Omental fat pad (tissue), 4 donors: ENCODE measurements at places on chromosomes 3 and 15.

- no peak for DNase-seq
Observed at GRCh38 chr3:181710345-181711291, 1.1 kb upstream of the SOX2 start.

- peak; percentile 75 for DNase-seq
Observed at GRCh38 chr15:70266412-70267121, 168.8 kb upstream of the TLE3 start.

DNA sequence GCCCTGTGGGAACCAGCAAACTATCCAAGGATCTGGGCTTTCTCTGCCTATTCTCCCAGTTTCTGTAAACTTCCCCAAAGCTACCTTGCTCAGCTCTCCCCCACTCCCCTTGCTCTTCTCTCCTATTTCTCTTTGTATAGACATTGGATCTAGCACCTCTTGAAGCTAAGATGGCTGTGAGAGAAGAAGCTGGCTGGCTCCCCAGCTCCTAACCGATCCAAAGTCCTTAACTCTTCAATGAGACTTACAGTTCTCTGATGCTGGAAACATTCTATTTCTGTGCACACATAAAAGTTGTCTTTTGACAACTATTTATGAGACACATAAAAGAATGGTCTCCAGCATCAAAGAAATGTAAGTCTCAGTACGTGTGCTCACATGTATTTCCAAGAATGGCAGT, 70.6 kb upstream of the C3orf80 start:
- no peak for DNase-seq

- no peak for DNase-seq
Observed at GRCh38 chr3:69058180-69058946, 6.2 kb upstream of the TMF1 start.

DNA sequence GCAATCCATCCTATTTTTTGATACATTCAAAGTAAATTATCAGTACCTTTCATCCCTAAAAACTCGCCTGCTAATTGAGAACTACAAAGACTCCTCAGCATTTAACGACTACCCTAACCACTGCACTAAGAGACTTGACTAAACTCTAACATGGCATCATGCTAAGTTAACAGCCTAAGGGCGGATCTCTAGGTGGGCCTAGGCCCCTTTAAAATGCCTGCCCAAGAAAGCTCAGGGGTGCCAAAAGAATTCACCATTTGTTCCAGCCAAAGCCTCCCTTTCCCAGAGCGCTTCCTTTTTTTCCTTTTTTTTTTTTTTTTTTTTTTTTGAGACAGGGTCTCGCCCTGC, 568 bp upstream of the NEK4 start:
- DNase-seq: no peak

GRCh38 chr3:55750525-55750924, 263.4 kb upstream of the WNT5A start:
- no peak for DNase-seq

DNA sequence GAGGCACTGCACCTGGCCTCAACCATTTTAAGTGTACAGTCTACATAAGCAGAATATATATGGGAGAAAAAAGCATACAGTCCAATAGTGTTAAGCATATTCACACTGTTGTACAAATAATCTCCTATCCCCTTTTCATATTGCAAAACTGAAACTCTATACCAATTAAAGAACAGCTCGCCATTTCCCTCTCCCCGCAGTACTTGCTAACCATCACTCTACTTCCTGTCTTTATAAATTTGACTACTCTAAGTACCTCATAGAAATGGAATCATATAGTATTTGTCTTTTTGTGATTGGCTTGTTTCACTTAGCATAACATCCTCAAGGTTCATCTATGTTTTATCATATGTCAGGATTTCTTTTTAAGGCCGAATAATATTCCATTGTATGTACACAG, 21.6 kb upstream of the TASOR start:
- no peak for DNase-seq

- DNase-seq: no peak
Observed at GRCh38 chr15:70098153-70098460, 390 bp upstream of the TLE3 start.

DNA sequence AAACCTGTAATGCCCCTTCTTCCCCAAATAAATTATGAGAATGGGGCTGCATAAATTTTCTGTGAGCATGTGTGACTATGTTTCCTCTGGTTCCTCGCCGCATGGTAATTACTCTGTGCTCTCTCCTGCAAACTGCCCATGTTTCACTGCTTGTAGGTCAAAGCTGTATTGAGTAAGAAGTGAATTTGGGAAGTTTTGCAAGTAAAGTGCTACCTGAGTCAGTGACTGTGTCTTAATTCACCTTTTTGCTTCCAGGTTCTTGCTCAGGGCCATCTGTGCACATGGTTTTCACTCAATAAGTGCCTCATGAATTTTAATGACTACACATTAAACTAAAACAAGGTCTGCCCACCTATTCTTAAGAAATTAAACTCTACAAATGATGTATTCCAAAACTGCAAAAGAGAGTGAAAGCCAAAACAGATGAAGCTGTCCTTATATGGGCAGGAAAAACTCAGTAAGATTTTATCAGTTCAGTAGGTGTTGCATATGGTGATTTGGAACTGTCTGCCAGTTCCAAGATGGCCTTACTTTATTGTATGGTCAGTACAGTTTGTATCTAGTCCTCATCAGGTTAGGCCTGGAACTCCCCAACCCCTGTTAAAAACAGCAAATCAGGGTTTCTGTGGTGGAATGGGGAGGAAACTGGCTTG, 100.0 kb downstream of the LPP start:
- no peak for DNase-seq

GRCh38 chr3:20064796-20065564, 24.7 kb downstream of the KAT2B start:
- DNase-seq: no peak

DNA sequence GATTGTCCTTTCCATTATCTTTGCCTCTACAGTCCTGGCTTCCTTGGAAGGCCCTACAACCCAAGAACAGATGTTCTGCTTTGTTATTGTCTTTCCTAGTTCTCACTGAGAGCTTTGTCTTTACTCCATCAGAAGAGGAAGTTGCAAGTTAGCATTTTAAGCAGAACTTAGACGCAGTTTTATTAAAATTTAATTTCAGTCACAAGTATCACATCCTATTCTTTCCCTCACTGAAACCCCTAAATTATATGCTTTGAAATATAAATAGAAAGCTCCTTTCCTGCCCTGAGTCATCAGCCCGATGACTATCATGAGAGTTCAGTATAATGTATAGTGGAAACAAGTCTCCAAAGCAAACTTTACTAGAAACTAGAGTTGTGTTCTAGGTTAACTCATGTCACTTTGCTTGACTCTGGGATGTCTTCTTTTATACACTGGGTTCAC, 291.2 kb upstream of the RBMS3 start:
- DNase-seq: no peak

DNA sequence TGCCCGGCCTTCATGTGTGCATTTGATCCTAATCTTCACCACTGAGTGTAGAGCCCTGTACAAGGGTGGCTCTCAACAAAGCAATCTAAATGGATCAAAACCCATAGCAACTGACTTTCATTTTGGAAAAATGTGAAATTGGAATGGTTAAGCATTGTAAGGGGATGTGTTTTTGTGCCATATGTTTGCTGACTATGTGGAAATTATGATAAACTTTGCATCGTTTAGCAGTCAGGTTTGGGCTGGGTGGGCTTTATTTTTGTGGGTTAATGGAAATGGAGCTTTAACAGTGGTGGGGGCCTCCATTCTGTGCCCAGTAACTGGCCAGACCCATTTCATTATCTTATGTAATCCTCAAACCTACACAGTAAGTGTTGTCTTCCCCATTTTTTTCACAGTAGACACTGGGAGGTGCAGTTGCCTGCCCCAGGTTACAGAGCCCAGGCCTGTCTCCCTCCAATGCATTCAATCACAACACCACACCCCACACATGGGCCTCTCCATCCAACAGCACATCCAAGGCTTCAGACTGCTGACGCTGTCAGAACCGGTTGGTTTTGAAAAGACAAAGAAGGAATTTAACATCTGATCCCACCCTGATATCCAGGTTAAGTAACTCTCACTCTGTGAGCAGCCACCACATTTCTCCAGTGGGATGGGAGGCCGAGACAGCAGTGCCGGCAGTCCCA, 136.3 kb upstream of the ABHD17C start:
- DNase-seq: no peak

GRCh38 chr15:77853008-77853328, 220.3 kb upstream of the LINGO1 start:
- DNase-seq: no peak

GRCh38 chr15:89767411-89767915, 8.7 kb upstream of the MESP2 start:
- DNase-seq: no peak

DNA sequence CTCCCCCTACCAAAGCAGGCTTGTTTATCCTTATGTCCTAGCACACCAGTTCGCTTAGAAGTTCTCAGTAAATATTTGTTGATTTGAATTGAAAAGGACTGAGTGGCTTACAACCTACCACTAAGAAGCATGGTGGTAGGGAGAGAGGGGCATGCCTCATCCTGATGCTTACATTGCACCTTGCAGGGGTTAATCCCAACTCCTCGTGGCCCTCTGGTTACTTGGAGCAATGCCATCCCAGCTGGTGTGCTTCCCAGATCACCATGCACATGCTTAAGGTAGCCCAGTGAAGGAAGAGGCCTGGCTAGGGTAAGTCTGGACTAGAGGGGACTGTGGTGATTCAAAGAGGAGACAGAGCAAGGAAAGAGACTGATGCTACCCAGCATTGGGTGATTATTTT, 253.3 kb downstream of the CLSTN2 start:
- no peak for DNase-seq

DNA sequence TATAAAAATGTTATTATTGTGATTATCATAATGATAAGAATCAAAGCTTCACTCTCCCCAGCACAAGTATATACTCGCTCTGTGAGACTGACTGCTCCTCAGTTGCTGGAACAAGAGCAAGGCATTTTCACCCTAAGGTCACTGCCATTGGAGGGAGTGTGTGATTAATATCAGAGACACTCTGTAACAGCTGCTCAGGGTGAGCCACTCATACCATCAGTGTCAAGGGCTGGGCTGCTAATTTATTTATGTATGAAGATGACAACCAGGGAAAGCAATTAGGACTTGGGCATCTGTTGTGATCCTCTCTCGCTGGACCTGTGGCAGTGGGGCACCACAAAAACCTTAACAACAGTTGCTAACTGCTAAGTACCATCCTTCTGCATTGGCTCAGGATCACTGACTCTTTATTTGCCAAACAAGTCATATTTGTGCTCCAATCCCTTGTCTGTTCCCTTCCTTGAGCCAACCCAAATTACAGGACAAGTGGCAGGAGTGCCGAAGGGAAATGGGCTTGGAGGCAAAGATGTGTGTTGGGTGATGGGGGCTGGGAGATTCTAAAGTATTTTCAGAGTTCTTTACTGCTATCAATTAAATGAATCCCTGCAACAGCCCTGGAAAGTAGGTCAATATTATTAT, 297.5 kb upstream of the STT3B start:
- no peak for DNase-seq

DNA sequence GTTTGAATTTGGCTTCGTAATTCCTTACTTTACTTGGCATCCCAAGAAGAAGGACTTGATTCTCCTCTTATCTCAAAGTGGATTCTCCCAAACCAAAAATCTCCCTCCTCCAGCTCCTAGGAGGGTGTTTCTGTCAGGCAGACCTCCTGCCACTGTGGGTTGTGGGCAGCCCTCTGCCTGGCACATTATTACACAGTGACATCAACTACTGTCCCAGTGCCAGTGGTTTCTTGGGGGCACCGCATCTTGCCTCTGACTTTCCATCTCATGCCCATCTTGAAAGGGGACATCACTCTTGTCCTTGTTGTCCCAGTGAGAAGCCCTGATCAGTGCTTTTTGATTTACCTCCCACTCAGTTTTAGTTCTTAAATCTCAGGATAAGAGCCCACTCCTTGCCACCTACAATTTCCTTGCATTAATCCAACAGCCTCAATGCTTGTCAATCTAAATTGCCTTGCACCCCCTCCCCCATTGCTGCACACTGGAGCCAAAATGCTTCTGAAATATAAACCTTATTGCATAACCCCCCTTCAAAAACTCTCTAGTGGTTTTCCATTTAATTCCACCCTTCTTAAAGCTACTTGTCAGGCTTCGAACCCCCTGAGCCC, 81.0 kb downstream of the TRAK1 start:
- no peak for DNase-seq

- DNase-seq: no peak
Observed at GRCh38 chr3:63128380-63128779, 149.7 kb upstream of the SYNPR start.

- DNase-seq: no peak
Observed at GRCh38 chr15:84656972-84657371, 1.0 kb downstream of the NMB start.

DNA sequence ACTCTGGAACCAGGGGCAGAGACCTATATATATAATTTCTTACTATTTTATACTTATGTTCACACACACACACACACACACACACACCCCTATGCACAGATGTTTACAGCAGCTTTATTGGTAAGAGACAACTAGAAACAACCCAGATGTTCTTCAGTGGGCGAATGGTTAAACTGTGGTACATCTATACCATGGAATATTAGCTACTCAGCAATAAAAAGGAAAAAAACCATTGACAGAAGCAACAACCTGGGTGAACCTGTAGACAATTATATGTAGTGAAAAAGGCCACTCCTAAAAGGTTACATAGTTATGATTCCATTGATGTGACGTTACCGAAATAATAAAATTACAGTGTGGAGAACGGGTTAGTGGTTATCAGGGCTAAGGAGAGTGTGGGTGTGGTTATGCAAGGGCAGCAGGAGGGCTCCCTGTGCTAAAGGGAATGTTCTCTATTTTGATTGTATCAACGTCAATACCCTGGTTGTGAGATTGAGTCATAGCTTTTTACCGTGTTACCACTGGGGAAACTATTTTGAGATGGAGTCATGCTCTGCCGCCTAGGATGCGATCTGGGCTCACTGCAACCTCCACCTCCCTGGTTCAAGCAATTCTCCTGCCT, 85.5 kb downstream of the FLNB start:
- no peak for DNase-seq

DNA sequence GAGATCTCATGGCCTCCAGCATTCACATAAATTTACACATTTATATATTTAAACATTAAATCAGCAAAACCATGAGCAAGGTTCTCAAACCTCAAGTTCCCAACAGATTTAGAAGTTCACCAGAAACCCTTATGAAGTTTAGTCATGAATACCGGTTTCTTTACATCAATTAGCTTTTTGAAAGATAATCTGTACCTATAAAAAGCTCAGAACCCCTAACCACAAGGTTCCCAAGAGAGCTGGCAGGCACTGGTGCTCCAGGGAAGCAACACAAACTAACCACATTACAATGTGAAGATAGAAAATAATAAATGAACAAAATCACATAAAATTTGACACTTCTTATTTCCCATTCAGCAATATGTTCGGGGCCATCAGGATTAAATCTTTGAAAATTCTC, 150.9 kb downstream of the FBN1 start:
- no peak for DNase-seq

DNA sequence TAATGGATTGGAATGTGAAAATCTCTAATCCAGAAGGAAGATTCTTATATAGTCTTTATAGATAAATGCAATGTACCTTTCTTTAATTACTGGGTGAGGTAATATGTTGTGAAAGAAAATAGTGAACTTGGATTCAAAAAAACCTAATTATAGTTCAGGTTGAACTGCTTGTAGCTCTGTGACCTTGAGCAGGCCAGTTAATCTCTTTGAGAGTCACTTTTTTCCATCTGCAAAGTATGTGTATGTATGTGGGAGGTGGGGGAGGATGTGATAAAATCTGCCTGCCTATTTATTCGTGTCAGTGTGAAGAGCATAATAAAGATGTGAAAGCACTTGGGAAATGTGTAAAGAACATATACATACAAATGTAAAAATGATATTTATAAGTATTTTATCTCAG, 34.4 kb downstream of the GLCE start:
- DNase-seq: no peak
